T-helper 17 cell (primary cell): ENCODE measurements at places on chromosomes 7 and 10. TPM values are rescaled to one million over a fixed set of nuclear protein-coding genes. Genes with fewer than 3 reads are reported as not detected.

CCT6A gene
- total RNA-seq, result 43.4 TPM

SEMA3C gene
- total RNA-seq, result 0.62 TPM

ASIC3 gene
- 6.7 TPM for total RNA-seq

PILRA gene
- total RNA-seq, result 14.5 TPM

PNLIPRP1 gene
- not detected for total RNA-seq

ITPRID1 gene
- not detected for total RNA-seq
